ENCODE measurements at places on chromosomes 16 and 17. TPM values are rescaled to one million over a fixed set of nuclear protein-coding genes. Genes with fewer than 3 reads are reported as not detected.
A peak's percentile ranks its signal among the peaks of the same experiment; 100 is the strongest.

DNA sequence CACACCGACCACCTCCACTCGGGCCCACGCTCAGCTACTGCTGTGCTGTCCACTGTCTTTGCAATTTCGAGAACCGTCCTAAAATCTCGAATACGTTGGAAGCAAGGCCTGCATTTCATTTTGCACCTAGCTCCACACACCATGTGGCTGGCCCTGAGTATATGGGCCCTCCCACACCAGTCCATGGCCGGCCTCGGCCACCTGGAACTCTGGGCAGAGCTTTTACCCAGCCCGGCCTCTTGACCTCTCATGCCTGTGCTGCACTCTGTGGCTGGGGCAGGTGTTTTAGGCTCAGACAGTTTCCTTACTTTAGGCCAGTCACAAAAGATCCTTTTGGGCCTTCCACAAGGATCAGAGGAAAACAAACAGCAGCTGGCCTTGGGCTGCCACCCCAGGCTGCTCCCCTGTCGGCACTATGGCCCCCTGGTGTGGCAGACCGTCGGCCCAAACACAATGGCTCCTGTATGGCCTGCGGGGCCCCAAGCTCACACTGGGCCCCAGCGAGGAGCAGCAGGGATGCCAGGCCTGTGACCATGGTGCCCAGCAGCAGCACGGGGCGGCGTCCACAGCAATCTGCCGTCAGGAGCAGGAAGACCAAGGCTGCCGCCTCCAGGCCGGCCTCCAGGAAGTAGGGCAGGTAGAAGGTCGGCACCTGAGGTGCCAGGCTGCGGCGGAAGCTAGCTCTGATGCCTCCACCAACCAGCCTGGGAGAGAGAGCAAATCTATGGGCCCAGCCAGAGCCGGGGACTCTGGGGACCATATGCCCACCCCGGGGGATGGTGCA is 2.5 kb downstream of the SLC22A31 start:
- DNase-seq, result no peak

DNA sequence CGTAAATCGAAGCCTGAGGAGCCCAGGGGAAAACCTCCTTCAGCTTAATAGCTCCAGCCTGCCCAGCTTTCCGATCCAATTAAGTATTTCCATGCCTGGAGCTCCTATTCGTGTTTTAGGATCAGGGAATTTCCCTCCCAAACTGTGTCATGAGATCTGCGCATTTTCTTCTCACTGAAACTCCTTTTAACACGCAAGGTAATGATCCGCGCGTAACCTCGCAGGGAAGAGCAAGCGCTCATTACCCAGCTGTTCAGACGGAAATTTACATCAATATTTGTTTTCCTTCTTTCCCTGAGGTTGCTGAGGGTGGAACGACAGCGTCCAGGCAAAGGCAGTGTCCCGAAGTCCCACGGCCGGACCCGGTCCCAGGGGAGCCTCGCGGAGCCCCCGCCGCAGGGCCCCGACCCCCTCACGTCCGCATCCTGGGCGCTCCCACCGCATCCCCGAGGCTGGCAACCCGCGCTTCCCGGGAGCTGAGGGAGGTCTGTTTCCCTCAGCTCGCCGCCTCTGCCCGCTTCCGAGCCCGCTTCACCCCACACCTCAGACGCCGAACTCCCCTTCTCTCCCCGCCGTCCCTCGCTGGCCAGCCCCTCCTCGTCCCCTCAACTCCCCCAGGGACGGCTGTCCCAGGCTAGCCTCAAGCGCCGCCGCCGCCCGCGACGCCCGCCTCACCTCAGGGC is 415 bp downstream of the ABCA5 start:
- DNase-seq, result peak; percentile 10

DNA sequence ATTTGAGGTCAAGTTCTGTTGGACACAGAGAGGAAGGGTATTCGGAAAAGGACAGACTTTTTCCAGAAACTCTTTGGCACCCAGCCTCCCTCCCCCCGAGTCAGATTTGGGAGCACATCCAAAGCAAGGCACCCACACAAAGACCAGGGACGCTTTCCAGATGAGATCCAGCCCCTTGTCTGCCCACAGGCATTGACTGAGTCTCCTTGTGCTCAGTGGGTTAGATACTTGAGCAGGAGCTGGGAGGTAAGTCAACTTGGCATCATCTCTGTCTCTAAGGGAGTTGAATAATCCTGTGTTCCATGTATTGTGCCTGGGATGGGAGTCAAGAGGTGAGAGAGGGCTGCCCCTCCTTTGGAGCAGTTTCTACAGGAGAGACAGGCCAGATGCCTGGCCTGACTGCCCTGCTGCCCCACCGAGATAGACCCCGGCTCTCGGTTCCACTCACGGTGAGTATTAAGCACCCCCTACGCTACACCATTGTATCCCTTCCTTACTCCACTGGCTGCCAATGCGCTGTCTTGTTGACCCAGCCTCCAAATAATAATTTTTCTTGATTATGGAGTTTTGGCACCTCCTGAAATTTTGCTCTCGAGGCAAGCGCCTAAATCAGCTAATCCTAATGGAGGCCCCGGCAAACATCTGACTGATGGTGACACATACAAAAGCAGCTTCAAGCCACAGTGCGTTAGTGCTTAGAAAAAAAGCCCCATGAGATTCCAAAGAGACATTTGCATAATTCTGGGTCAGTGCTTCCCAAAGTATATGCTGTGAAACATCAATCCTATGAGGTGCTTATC is 29.6 kb upstream of the MAP3K14 start:
- no peak for DNase-seq

DNA sequence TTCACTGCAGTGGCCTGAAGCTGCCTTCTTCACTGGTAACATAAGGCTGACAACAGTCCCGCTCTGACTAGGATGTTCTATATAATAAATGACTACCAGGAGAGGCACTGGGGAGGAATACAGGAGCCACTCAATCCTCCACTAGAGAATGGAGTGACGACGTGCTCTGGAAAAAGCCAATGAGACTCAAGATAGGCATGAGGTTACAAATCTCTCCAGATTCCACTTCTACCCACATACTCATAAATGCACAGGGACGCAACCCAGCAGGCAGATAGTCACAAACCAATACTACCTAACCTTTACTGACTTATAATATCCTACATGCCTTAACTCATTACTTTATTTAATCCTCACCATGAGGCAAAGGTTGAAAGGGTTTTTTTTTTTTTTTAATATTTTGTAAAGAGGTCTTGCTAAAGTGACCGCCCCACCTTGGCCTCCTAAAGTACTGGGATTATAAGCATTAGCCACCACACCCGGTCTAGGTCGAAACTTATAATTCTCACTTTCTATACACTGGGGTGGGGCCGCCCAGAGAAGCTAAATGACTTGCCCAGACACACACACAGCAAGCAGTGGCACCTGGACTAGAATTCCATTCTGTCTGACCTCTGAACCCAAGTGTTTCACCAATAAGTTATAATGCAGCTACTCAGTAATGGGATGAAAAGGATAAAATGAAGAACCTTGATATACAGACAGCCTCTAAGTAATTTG is 33.7 kb downstream of the TOM1L2 start:
- no peak for DNase-seq

The VTN gene
- not detected for polyA plus RNA-seq

The CES4A gene
- 1.6 TPM for polyA plus RNA-seq

The TNS4 gene
- polyA plus RNA-seq, result not detected

DNA sequence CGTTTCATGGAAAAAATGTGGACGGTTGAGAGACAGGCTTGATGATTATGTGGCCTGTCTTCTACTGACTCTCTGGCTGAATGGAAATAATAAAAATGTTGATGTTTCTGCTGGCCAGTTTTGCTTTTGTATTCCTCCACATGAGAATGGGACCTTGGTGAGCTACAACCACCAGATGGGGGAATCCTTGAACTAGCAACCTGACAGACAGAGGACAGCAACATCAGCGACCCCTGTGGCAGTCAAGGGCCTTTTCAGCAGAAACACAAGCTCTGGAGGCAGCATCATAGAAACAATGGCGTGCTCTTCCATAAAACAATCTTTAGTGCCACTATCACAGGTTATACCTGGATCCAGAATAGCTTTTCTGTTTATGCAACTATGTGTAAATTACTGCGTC is 84.0 kb upstream of the ATP2A3 start:
- no peak for DNase-seq

DNA sequence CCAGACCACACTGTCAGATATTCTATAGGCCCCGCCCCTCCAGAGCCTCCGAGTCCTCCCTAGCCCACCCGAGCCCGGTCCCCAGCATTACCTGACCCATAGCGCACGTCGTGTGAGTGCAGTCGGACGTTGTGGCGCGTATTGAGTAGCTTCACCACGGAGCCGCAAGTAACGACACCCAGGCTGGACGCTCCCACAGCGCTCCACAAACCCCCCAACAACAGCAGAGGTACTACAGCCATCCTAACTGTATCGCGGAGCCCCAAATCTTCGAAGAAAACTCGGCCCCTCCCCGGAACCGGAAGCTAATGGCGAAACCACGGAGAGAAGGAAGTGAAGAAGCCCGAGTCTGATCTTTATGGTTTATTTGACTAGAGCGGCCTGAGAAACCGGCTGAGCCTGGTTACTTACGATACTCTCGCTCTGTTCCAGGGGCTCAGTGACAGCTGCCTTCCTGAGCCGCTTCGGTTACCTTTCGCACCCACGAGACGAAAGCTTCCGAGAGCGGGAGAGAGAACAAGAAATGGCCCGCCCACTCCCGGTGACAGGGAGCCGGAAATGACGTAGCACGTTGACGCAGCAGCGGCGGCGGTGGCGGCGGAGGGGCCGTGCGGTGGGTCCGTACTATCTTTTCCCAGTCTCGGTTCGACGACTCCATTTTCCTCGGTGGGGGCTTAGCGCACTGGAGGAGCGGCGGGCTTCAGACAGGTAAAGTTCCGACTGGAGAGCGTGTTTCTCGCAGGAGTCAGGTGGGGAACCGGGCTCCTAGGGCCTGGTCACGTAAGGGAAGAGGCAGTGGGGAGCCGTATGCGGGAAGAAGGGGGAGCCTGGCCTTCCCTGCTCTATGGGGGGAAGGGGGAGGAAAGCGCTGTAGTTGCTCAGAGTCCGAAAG is at the start of the genes SDF2 and SUPT6H:
TSS of gene SDF2 (minus strand) at position 272 of the 892 bp plus-strand sequence. CDS start at position 242, 30 bp downstream.
TSS of gene SUPT6H (plus strand) at position 571 of the 892 bp plus-strand sequence. CDS start 11,197 bp downstream, outside the sequence.
- peak; percentile 95 for DNase-seq

- no peak for DNase-seq
Observed at GRCh38 chr16:51573191-51573590, 422.1 kb upstream of the SALL1 start.

The ANKRD40CL gene
- polyA plus RNA-seq, result not detected

The CACNG1 gene
- not detected for polyA plus RNA-seq

GRCh38 chr17:44473367-44473766 is 29.8 kb downstream of the GPATCH8 start:
- DNase-seq, result no peak

The SPATA32 gene
- 0.16 TPM for polyA plus RNA-seq

DNA sequence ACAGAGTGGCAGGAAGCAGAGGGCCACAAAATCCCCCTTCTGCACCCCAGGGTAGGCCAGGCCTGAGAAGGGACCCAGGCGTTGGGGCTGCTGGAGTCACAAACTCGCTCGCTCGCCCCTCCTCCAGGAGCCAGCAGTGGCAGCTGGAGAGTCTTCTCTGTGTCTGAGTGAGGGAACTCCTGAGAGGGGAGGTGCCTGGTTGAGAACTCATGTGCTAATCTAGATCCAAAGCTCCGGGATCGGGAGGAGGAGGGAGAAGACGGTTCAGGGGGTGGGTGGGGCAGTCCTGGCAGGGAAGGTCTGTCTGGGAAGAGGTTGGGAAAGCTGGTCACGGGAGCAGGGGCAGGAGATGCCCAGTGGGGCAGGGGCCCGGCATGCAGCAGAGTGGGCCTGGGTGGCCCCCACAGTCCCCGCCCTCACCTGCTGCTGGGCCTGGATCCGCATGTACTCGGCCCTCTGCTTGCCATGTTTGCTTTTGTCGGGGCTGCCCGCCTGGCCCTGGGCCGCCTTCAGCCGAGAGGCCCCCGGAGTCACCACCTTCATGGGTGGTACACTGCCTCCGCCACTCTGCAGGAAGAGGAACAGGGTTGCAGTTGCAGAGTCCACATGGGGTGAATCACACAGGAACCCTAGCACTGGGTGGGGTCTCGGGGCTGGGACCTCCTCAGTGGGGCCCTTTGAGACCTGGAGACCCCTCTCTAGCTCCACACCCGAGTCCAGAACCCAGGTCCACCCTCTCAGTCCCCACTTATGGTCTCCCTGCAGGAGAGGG is 62.2 kb downstream of the SRCIN1 start:
- DNase-seq, result no peak

The CETP gene
- not detected for polyA plus RNA-seq

The KRT14 gene
- not detected for polyA plus RNA-seq

DNA sequence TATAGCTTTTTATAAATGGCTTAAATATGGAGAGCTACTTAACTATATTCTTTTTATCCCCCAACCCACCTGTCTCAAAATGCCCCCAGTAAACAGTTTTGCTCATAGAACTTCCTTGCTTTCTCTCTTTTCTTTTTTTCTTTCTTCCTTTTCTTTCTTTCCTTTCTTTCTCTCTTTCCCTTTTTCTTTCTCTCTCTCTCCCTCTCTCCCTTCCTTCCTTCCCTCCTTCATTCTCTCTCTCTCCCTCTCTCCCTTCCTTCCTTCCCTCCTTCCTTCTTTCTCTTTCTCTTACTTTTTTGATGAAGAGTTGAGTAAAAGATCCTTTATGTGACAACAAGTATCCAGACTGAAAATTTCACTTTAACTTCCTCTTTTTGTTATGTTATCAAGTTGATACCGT is 48.2 kb downstream of the KCNJ2 start:
- no peak for DNase-seq

The GRAP gene
- polyA plus RNA-seq, result 5.2 TPM

The PRSS8 gene
- polyA plus RNA-seq, result not detected

DNA sequence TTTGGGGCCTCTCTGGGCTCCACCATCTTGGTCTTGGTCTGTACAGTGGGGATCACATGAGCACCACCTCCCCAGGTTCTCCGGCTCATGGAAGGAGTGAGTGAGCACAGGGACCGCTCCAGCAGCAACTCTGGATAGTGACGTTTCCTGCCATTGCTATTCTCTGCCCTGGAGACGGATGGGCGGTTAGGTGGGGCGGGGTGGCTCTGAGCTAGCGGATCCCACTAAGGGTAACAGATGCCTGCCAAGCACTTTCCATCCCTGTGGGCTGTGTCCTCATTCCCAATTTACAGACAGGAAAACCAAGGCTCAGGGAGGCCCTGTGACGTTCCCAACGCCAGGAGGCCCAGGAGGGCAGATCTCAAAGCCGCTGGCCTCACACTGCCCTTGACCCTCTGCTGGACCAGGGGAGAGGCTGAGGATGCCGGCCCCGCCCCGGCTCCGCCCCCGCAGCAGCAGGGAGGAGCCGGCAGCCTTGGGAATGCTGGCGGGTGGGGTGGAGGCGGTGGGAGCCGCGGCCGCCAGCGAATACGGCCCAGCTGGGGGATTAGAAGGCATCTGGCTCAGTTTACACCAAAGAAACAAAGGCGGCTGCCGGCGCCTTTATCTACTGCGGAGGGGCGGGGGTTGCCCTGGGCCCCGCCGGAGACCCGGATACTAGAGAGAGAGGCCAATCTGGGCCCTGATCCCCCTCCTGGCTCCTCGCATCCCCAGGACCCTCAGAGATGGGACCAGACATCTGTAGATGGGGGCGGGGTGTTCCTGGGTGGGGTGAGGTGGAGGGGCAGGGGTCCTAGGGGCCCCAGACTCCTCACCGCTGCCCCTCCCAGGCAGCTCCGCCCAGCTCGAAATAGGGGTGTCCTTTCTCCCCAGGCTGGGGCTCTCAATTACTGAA is 122.3 kb upstream of the CIBAR2 start:
- no peak for DNase-seq

Data from immature natural killer cell (primary cell).